Caki2 (cell line): ENCODE measurements at places on chromosomes 13 and 19.

DNA sequence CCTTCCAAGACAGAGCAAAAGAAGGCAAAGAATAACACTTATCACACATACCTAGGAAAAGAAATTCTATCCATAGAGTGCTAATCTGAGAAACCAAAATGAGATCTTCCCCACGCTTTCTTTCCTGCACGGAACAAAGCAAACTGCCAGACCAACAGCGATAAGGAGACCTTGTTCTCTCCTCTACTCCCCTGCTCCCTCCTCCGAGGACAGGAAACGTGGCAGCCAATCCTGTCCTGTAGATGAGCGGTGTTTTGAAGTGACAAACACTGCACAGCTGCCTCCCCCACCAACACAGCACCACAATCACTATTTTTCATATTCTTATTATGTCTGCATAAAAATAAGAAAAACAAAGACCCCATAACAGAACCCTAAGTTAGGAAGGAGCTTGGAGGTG, 113.9 kb upstream of the IRS2 start:
- DNase-seq = no peak

DNA sequence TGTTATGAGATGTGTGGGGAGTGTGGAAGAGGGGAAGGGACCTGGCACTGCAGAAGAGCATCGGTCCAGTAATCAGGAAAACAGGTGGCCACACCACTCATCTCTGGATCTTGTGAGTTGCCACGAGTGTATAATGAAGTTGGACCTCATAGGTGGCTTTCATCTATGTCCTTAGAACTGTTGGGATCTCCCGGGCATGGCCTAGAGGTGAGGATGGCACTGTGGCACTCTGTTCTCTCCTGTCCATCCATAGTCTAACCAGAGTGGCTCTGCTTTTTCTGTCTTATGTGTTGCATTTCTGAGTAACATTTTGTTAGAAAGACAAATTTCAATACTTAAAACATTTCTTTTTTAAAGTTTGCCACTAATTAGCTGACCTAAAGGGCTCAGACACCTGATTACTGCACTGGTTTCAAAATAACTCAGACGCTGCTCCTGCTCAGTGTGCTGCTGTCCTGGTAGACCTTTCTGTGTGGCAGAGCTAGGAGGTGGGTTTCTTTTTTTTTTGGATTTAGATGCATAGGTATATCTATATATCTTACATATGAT, 5.5 kb downstream of the CNMD start:
- DNase-seq = no peak

- DNase-seq = peak; percentile 97
Observed at GRCh38 chr19:29671393-29672160, 6.3 kb downstream of the PLEKHF1 start.

DNA sequence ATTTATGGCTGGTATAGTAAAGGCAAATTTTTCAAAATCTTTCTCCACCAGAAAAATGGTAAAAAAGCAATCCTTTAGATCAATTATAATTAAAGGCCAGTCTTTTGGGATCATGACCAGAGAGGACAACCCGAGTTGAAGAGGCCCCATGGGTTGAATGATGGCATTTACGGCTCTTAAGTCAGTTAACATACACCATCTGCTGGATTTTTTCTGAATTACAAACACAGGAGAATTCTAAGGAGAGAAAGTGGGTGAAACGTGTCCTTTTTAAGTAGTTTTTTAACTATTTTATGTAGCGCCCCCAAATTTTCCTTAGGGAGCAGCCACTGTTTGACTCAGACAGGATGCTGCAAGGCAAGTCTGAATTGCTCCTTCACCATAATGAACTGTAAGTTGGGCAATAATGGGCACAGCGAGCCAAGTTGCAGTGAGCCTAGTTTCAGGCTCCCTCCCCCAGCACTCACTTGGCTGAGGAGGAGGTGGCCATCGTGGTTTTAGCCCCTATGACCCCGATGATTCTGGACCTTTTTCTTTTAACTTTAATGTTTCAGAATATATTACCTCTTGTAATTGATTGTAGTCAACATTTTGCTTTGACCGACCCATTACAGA, 13.6 kb upstream of the ZNF611 start:
- DNase-seq = no peak

GRCh38 chr19:4328243-4328990, 10.2 kb downstream of the STAP2 start:
- DNase-seq = peak; percentile 94

DNA sequence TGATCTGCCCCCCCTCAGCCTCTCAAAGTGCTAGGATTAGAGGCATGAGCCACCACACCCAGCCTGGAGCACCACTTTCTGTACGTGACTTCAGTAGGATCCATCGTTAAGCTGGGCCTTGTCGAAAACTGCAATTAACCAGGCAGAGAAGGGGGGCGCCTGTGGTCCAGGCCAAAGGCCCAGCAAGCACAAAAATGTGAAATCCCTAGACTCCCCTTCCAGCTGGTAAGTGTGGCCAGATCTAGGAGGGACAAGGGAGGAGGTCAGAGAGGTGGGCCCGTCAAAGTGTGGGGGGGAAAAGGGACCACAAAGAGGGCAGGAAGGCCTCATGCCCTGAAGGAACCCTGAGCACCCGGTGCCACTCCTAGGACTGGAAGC, 13.8 kb downstream of the DDX39A start:
- no peak for DNase-seq

- DNase-seq = no peak
Observed at GRCh38 chr13:66410314-66410713, 819.8 kb downstream of the PCDH9 start.

GRCh38 chr19:29293292-29293691, 80.3 kb upstream of the UQCRFS1 start:
- DNase-seq = no peak

GRCh38 chr13:19085258-19085657, 96.4 kb downstream of the TUBA3C start:
- DNase-seq = no peak

DNA sequence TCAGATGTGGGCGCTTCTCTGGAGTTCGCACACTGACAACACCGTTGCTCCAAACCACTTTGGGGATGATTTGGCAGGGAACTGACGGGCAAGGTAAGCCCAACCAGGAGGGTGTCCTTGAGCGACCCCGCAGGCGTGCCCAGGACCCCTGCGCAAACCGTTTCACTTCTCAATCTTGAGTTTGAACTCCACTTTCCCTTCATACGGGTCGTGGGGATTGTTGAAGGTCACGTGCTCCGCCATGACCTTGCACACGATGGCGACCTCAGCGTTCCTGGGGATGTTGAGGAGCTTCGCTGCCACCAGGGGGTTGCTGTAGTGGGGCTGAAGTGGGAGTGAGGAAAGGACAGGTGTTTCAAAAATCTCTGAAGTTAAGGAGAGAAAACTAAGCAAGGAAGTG, 8.8 kb downstream of the ATP4B start:
- no peak for DNase-seq

DNA sequence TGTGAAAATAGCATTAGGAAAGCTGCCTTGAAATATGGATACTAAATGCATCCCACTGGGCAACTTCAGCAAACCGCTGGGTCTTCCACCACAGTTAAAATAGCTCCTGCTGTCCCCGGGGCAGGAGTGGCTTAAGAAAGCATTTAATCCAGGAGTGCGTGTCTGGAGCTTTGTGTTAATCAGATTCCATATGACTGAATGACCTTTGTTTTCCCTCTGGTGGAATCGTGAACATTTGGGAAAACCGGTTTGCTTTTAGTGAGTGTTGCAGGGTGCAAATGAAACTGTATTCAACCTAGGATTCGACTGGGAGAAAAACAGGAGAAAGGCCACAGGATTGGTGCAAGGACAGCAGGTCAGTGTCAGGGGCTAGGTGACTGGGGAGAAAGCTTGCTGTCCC, 237.6 kb upstream of the MAB21L1 start:
- no peak for DNase-seq

DNA sequence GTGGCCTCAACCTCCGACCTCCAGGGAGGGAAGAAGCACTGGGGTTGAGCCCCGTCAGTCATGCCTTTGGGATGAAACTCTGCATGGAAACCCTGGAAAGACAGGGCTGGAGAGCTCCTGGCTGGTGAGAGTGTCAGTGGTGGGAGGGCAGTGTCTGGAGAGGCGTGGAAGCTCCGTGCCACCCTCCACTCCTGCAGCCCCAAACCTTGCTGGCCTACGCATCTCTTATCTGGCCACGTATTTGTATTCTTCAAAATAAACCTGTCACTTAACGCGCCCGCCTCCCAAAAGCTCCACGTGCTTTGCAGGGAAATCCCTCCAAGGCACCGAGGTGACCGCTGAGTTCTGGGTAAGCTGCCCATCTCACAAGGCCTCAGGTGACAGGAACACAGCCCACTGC, 84.3 kb downstream of the TEX29 start:
- no peak for DNase-seq

DNA sequence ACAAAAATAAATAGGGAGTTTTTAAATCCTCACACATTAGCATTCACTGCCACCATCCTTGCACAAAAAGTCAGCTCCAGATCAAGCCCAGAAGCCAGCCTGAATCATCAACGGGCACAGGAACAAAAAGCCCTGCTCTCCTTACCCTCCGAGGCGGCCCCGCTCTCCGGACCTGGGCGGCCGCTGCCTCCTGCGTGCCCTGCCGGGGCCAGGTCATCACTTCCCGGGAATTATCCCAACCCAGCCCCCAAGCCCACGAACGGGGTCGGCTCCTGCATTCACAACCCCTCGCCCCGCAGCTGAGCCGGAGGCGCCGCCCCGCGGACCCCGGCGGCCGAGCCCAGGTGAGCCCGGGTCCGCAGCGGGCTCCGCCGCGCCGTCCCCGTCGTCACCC, 754 bp downstream of the DNAJB1 start:
- DNase-seq = no peak

DNA sequence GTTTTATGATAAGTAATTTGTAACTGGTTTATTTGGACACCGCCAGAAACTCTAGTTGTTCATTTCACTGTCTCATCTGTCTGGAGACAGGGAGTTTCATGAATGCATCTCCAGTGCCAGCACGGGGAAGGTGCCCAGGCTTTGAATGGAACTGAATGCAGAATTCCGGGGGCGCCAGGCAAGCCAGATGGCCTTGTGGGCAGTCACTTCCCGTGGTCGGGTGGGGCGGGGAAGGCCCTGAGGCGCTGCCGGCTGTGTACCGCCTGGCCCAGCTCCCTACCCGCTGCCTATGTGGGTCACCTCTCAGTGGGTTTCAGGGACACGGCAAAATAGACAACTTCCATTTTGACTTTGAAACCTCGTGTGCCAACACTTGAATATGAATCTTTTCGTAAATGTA, 28.8 kb upstream of the MCF2L start:
- no peak for DNase-seq

DNA sequence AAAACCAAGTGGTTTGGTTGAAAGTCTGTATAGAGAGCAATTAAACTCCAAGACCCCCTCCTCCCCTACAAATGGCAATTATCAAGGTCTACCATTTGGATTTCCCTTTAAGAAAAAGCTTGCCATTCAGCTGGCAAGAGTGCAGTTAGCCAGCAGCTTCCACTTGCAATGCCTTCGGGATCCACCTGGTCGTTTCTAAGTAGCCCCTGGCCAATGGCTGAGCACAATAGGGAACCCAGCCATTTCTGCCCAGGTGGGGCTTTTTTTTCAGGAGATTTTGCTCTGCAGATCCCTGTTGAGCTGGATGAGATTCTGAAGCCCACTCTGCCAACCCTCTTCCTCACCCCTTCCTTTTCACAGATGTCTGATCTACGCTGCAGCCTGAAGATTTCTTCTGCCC, 26.3 kb downstream of the TGDS start:
- no peak for DNase-seq

DNA sequence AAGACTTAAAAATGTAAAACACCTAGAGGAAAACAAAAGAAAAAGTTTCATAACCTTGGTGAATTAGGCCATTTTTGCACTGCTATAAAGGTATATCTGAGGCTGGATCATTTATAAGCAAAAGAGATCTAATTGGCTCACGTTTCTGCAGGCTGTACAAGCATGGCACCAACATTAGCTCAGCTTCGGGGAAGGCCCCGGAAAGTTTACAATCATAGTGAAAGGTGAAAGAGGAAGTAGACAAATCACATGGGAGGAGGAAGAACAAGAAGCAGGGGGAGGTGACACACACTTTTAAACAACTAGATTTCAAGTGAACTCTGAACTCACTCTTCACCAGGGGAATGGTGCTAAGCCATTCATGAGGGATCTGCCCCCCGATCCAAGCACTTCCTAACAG, 1358.5 kb upstream of the PCDH9 start:
- DNase-seq = no peak

GRCh38 chr13:27474751-27475268, 24.4 kb upstream of the MTIF3 start:
- no peak for DNase-seq

DNA sequence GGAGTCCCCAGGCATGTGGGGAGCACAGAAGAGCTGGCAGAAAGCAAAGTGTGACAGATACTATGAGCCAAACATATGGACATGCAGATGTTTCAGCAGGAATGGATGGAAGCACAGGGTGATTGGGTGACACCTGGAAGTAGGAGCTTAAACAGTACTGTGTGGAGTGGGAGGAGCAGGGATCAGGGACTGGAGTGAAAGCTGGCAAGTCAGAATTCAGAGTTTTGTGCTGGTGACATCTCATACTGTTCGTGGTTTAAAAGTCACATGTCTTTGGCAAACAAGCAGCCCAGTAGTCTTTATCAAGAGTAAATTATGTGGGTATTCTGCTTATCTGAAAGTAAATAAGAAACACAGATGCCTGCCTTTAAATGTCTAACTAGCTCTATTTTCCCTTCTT, 408.2 kb downstream of the COG6 start:
- peak; percentile 3 for DNase-seq

DNA sequence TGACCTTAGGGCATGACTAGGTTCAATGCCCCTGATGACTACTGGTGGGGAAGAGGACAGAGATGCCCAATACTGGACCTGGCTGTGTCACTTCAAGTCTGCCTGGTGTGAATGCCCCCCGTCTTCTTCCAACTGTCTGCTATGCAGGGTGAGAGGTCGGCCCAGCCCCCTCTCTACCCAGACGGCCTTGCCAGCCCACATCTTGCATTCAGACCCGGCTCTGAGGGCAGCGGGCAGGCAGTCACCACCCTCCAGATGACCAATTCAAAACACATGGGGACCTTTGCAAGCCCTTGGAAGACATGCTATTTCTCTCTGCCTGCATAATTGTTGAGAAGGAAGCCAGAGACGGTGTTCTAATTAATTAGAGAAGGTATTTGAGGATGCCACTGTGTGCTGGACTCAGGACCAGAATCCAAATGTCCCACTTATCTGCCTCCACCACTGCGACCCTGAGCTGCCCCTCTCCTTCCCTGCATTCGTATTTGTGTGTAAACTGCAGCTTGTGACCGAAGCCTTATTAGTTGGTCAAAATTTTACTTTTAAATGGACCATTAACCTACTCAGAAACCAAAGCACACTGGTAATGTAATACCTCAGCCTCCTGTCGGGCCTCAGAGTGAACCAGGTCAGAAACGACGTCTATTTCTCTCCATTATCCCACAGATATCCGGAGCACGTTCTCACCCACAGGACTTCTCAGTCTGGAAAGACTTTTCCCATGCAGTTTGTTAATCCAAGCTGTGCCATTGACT, 407.0 kb downstream of the ZNF536 start:
- no peak for DNase-seq

DNA sequence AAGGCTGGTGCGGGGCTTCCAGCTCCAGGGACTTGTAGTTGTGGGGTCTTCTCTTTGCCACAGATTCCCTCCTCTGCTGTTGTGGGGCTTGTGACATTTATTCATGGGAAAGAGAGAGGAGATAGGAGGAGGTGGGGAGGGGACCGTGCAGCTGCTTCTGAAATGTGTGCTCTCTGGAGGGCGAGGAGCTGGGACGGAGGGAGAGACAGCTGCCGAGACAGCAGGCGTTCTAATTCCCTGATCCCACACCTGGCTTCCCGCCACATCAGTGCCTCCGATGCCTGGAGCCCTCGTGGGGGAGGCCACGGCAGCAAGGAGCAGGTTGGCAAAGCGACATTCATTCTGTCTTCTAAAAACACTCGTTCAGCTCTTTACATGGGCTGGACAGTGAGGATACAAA, 164.4 kb downstream of the USP12 start:
- no peak for DNase-seq
